ENCODE measurements at places on chromosomes 5 and 9.
A peak's percentile ranks its signal among the peaks of the same experiment; 100 is the strongest.

DNA sequence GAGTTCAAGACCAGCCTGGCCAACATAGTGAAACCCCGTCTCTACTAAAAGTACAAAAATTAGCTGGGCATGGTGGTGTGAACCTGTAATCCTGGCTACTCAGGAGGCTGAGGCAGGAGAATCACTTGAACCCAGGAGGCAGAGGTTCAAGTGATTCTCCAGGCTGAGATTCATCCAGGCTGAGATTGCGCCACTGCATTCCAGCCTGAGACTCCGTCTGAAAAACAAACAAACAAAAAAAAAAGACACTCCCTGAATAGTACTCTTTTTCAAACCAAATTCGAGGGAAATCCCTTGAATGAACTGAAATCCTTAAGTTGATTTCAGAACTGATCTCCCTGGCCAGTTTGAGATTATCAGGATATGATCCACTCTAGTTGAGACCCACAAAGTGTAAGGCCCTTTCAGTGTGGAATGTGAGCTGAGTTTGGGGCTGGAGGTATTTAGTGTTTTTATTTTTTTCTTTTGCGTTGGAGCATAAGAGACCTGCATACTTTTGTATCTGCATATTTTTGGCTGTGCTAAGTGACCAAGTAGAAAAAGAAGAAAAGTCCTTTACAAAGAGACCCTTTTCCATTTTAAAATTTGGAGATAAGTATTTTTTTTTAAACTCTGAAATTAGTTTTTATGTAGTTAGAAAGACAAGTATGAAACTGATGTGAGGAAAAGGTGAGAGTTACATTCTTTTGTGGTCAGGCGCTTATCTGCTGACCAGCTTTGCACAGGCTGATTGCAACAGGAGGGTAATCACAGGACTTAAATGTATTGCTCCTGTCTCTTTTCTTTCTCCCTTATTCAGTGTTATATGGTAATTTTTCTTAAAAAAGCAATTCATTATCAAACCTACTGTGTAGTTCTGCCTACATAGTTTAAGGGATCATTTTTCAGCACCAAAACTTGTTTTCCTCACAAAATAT is 42.9 kb downstream of the TMEFF1 start:
- peak; percentile 5 for DNase-seq

- DNase-seq, result no peak
Measured at GRCh38 chr9:33185858-33186257, 18.7 kb upstream of the B4GALT1 start.

DNA sequence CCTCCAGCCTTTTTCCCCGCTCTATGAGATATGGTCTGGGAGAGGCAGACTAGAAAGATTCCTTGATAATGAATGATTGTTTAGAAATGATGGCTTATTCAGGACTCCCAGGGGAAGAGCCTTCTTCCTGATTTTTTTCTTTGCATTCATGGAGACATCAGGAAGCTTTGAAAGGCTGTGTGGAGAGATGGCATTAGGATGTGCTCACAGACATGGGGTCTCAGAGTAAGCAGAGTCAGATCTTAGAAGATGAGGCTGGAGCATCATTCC is 37.1 kb downstream of the PPARGC1B start:
- no peak for DNase-seq

- no peak for DNase-seq
Measured at GRCh38 chr9:114467226-114467750, 38.0 kb downstream of the WHRN start.

- DNase-seq, result no peak
Measured at GRCh38 chr5:173885054-173885443, 3.1 kb upstream of the CPEB4 start.

GRCh38 chr9:108191065-108191464 is 664.7 kb downstream of the ACTL7B start:
- DNase-seq, result no peak

GRCh38 chr9:78866207-78867132 is 569.5 kb downstream of the PSAT1 start:
- peak; percentile 71 for DNase-seq

DNA sequence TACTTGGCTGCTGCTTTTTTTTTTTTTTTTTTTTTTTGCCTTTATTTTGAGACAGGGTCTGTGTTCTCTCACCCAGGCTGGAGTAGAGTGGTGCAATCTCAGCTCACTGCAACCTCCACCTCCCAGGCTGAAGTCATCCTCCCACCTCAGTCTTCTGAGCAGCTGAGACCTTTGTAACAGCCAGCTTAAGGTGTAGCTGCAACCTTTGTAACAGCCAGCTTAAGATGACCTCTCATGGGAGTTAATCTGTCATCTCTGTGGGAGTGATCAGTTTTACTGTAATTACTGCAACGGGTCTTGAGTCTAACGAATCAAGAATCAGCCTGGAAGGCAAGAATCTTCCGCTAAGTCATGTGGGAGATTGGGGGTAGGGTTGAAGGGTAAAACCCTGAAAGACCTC is 31.6 kb upstream of the SNX2 start:
- DNase-seq, result no peak

- DNase-seq, result peak; percentile 71
Measured at GRCh38 chr5:141326088-141326854, 4.0 kb upstream of the PCDHGA1 start.

DNA sequence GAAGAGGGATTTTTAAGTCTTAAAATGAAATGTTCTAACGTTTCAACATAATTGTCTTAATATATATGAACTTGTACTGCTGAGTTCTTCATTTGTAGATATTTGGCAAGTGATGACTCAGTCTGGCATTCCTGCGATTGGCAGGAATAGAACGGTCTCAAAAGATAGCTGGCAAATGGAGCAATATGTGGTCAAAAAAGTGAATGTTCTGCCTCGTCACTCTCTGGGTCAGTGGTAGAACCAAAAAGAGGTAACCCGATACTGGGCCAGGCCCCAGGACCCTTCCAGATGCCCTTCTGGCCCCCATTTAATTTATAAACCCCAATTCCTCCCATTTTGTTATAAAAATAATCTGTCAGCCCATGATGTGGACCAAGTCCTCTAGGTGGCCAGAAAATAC is 39.2 kb downstream of the ZNF366 start:
- DNase-seq, result peak; percentile 84

DNA sequence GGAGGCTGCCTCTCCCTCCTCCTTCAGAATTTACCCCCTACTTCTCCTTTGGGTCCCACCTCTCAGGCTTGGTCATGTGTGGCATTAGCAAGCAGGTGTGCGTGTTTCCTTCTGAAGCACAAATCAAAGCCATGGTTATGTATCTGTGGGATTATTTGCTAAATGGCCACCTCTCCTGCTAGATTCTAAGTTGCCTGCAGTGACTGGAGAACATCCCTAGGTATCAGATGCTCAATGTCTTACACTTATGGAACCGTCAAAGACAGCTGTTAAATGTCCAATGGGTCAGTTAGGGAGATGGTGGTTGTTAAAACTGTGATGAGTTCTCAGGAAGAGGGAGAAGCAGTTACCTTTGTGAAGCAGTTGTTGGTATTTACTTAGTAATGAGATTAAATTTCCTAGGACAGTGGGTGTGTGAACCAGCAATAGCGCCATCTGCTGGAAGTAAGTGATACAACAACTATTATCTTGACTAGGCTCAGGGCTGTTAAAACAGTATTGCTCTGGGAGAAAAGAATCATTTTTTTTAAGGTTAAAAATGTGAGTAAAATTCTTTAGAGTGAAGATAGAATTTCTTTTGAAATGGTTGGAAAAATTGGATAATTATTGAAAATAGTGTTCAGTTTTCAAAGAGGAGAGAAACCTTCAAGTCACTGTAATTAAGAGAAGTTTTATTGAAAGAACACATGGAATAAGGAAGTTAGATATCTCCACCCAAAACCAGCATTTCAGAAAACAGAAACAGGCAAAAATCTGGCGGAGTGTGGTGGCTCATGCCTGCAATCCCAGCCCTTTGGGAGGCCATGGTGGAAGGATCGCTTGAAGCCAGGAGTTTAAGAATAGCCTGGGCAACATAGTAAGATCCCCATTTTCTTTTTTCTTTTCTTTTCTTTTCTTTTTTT is 71.3 kb downstream of the TMC1 start:
- DNase-seq, result peak; percentile 64

Data from fibroblast of mammary gland (primary cell).